Breast epithelium (tissue), 4 donors: ENCODE measurements at places on chromosomes 6 and 20. TPM values are rescaled to one million over a fixed set of nuclear protein-coding genes. Genes with fewer than 3 reads are reported as not detected.

- H3K4me1 ChIP-seq, result no peaks in the 10 kb centered on the region
- no peak overlapping the region for H3K4me3 ChIP-seq
- DNase-seq, result no peak
- no peak overlapping the region for H3K27ac ChIP-seq
- no peaks in the 10 kb centered on the region for H3K36me3 ChIP-seq
Observed at GRCh38 chr6:119361209-119361608, 11.6 kb upstream of the MAN1A1 start.

DNA sequence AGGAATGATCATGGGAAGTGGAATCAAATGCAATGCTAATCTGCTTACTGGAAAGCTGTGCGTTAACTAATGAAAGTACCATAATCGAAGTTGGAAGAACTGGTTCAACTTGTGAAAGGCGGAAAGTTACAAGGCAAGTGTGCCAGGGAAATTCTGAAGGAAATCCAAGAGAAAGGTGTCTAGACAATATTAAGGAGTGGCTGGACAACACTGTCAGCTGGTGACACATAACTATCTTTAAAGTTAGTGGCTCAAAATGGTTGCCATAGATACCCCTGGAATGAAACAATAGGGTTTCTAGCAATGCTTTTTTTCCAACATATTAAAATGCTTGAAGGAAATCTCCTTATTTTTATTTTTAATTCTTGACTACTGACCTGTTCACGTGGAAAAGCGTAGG lies 90.4 kb downstream of the BMP2 start:
- no peaks in the 10 kb centered on the region for H3K27me3 ChIP-seq
- H3K4me3 ChIP-seq, result no peak overlapping the region
- DNase-seq, result no peak
- H3K27ac ChIP-seq, result no peak overlapping the region
- no peaks in the 10 kb centered on the region for H3K36me3 ChIP-seq

GRCh38 chr20:24605937-24606455 lies 136.6 kb downstream of the SYNDIG1 start:
- no peaks in the 10 kb centered on the region for H3K27me3 ChIP-seq
- H3K27ac ChIP-seq, result no peak overlapping the region
- H3K4me3 ChIP-seq, result no peak overlapping the region

- no peak overlapping the region for H3K4me3 ChIP-seq
- DNase-seq, result no peak
- H3K36me3 ChIP-seq, result no peaks in the 10 kb centered on the region
- peak overlapping the region; percentile 77 for H3K27ac ChIP-seq
Observed at GRCh38 chr6:158854214-158855101, 35.3 kb upstream of the EZR start.

ANKRD66 gene
- not detected for total RNA-seq
